ENCODE measurements at places on chromosomes 12 and 14.

DNA sequence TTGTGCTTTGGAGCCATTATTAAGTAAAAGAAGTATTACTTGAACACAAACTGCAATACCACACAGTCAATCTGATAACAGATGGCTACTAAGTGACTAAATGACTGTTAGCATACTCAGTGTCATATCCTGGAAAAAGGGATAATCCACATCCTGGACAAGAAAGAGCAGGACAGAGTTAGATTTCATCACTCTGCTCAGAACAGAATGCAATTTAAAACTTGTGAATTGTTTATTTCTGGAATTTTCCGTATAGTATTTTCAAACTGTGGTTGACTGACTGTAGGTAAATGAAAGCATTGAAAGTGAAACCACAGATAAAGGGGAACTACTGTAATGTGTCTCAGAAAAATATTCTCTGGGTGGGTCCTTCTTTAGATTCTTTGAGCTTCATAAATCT is 458.8 kb downstream of the TMEM117 start:
- no peak for DNase-seq

- no peak for DNase-seq
Observed at GRCh38 chr12:68247785-68248184, 5.6 kb downstream of the IL22 start.

DNA sequence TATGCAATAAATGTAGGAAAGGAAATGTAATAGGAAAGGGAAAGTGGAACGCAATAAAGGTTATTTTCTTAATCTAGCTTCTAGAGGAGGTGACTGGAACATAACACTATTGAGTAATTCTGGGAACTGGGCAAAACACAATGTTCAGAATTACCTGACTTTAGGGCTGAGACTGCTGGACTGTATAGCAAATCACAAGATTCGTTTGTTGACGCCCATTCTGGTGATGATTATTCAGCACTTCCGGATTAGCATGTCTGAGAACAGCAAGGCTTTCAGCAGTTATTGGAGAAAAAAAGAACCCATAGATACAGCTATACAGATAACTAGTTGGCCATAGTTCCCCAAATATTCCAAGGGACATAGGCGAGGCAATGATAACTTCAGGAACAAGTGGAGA is 2.3 kb upstream of the KLRD1 start:
- no peak for DNase-seq

- no peak for DNase-seq
Observed at GRCh38 chr12:122841544-122842321, 6.5 kb downstream of the HIP1R start.

DNA sequence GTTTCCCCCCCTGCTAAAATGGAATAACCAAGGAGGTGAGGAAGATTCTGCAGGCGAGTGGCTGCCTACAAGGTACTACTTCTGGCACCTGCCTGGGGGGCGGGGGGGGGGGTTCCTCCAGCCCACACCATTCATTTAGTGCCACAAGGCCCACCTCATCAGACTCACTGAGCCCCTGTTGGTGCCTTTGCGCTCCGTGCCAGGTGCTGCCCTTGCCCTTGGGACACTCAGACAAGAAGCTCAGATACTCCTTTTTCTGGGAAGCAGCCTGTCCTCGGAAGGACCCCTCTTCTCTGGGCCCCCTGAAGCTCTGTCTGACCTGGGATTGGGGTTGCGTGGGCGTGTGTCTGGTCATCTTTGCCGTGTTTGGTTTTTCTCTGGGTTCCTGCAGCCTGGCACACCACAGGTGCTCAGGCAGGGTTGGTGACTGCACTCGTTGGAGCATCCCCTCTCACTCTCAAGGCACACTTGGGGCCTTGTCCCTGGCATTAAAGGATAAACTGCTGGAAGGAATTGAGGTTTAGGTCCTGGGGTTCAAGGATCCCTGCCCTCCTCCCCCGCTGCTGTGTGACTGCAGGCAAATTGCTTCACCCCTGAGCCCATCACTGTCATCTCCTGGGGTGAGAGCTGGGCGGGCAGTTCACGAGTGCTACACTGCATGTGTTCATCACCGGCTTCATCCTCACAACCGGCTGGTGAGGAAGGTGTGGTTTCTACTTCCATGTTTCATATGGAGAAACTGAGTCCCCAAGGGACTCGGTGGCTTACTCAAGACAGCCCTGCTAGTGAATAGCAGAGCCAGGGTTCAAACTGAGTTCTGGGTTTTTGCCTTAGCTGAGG is 16.9 kb downstream of the FAM222A start:
- no peak for DNase-seq

- DNase-seq, result peak; percentile 77
Observed at GRCh38 chr12:46209914-46210872, 58.6 kb downstream of the SLC38A1 start.

- no peak for DNase-seq
Observed at GRCh38 chr12:41205070-41205709, 17.1 kb downstream of the PDZRN4 start.

- no peak for DNase-seq
Observed at GRCh38 chr14:101917413-101918017, 46.9 kb upstream of the DYNC1H1 start.

- no peak for DNase-seq
Observed at GRCh38 chr12:118558941-118559340, 182.6 kb downstream of the SUDS3 start.

DNA sequence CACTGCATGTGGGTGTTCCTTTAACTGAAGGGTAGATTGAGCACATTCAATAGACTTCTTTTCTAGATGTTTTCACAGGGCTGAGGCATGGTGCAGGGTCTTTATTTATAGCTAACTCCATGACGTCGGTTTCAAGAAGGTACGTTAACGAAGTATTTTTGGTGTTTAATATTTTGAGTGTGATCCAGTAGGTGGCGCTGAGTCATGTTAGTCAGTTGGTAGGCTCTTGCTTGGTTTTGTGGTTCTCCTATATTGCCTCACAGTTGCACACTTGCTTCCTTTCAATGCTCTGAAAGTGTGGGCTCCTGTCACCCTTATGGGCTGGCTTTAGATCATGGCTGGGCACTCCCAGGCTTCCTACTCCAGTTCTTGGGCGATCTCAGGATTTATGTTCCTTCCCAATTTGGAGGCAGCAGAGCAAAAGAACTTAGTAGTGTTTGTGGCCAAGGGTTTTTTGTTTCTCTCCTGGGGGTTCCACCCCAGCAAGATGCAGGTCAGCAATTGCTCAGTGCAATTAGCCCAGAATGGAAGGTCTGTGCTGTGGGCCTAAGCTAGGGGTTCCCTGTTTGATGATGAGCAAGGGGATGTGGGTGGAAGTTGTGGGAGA is 471.6 kb upstream of the FOXG1 start:
- no peak for DNase-seq

GRCh38 chr12:104469066-104469465 is 12.3 kb downstream of the CHST11 start:
- DNase-seq, result no peak

- DNase-seq, result peak; percentile 46
Observed at GRCh38 chr12:6230321-6231110, 30.3 kb downstream of the CD9 start.

- DNase-seq, result no peak
Observed at GRCh38 chr14:104341532-104342434, 203.4 kb downstream of the KIF26A start.

- no peak for DNase-seq
Observed at GRCh38 chr12:105899589-105899988, 239.2 kb downstream of the NUAK1 start.
